Stimulated activated CD4-positive, alpha-beta T cell treated with anti-CD3 and anti-CD28 coated beads, Interleukin-12 subunit alpha, Interleukin-12 subunit beta, amount 100 ng/mL, for 48 hours (primary cell): ENCODE measurements at places on chromosomes 5 and 9.

DNA sequence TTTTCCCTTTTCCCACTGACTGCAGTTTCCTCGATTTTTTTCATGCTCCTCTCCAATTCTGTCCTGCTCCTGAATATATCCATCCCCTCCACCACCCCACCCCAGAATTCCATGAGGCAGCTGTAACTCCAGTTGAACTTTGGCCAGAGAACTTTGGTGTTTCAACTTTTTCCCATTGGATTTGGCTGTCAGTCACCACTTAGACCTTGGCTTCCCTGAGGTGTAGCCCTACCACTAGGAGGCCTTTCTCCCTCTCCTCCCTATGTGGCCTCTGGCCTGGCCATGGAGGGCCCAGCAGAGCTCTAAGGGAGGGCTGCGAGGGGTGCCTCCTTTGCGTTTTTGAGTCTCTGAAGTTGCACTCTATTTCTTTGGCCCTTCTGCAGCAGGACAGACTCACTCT lies 261.3 kb downstream of the PIK3R1 start:
- DNase-seq = no peak

- DNase-seq = no peak
Observed at GRCh38 chr9:137907776-137908175, 30.2 kb downstream of the CACNA1B start.

DNA sequence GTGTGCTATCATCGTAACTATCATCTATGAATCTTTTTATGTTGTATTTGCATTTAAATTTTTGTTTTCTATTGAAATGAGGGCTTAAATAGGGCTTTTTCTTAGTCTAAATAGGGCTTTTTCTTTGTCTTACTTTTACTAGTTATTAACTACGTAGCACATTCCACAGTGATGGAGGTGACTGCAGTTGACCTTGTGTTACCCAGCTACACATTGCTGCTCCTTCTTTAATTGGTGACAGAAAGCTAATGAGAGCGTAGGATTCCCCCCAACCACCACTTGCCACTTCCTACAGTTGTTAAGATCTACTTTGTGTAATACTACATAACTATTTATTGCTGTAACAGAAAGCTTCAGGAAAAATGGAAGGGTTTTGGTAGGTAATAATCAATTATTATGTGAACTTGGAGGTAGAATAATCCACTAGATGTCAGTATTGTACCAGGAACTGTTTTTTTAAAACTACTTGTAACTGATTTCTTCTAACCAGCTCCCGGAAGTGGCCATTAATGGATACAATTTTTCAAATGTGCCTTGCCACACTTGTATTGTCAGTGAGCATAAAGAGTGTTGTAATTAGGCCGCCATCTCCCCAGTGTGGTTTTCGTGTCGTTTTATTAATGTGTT lies 18.0 kb downstream of the MTRR start:
- no peak for DNase-seq

DNA sequence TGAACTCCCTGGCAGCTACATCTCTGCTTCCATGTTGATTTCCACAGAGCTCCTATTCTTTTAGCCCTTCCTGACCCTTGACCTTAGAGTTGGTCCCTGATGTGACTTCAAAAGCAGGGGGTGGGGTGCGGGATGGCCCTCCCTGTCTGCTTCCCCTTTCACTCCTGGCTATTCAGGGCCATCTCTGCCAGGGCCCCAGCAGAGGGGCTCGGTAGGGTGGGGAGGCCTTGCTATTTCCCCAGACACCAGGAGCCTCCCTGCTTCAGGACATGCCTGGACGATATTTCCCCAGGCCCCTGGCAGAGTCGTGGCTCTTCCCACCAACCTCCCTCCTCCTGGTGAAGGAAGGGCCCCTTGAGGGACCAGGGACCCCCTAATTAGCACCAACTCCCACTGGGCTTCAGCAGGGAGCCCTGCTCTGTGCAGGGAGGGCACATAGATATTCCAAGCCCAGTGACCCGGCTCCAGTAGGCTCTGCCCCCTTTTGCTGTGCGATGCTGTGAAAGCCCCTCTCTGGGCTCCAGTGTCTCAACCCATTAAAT lies 17.3 kb downstream of the CORO2A start:
- no peak for DNase-seq

GRCh38 chr9:114633438-114634089 lies 22.5 kb downstream of the TMEM268 start:
- no peak for DNase-seq

DNA sequence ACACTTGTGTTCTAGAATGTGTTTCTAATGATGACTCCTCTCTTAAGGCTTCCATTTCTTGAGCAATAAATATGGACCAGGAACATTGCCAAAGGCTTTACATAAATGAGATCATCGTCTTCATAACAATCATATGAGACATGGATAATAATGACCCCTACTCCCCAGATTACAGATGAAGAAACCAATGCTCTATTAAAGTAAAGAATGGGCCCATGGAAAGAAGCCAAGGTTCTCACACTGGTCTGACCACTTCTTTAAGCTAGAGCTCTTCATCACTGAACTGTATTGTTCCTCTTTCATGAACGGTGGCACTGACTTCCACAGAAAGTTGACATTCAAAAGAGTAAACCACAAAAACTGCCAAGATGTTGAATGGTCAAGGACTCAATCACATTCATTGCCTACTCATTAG lies 65.3 kb downstream of the MARCHF3 start:
- DNase-seq = no peak

DNA sequence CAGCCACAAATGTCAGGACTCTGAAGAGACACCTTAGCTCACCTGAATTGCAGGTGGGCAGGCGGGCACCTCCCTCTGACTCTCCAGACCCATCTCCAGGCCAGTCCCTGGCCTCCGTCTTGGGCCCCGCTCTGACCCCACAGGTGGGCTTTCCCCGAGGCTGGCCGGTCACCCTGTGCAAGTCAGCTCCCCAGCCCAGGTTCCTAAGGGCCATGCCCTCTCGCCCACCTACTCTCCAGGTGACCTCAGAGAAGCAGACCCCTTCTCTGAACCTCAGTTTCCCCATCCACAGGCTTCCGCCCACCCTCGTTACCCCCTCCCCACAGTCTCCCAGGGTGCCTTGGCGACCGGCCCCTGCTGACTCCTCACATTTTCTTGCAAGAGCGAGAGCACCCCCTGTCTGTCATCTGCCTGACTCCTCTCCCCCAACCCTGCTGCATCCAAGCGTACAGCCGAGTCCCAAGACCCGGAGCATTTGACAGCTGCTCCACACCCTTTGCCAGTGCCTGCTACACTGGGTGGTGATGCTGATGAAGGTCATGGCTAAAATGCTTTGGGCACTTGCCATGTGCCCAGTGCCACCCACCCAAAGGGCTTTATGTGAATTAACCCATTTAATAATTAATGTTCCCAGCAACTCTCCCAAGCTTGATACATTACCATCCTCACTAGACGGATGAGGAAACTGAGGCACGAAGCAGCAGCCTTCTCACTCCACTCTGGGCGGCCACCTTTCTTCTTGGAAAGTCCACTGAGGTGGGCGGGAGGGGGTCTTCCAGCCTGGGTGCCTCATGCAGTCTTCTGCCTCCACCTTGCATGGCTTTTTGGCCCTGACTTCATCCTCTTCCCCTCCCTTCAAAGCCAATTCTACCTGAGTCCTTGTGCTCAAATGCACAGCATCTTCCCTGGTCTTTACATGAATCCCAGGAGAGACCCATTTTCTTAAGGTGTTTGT lies 51.1 kb upstream of the ORM1 start:
- DNase-seq = no peak

DNA sequence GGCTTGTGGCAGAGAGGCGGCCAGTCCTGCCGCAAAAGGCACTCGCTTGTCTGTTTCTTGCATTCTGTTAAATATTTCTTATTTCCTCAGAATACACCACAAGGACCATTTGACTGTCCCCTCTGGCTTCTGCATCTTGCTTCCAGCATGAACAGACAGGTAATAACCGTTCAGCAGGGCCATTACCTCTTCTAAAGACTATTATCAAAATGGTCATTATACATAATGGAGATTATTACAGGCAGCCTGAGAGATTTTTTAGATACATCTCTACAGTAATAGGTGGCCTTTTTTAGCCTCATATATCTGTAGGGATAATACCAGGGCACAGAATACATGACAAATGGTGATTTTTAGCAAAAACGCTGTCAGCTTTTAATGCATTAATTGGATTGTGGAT lies 382.0 kb downstream of the PSAT1 start:
- no peak for DNase-seq

GRCh38 chr5:146213210-146213826 lies 9.9 kb downstream of the RBM27 start:
- no peak for DNase-seq
